ENCODE measurements at places on chromosomes 6 and 20. TPM values are rescaled to one million over a fixed set of nuclear protein-coding genes. Genes with fewer than 3 reads are reported as not detected.

GRCh38 chr6:47303342-47303741 is 6.4 kb downstream of the TNFRSF21 start:
- no peak for DNase-seq

DNA sequence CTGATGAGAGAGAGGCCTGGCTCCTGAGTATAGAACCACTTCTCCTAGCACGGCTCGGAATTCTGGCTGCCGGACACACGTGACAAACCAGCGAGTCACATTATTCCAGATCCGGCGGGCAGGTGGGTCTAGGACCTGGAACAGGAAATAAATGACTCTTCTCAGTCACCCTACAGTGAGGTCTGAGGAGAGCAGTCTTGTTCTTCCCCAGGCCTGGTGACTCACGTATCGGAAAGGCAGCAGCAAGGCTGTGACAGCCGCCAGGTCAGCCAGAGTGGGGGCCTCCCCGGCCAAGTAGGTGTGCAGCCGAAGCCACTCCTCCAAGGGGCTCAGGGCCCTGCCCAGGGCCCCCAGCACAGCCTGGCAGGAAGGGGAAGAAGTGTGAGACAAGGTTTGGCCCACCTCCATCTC is 2.8 kb downstream of the VARS1 start:
- DNase-seq = no peak

The SIRPD gene
- not detected for total RNA-seq

DNA sequence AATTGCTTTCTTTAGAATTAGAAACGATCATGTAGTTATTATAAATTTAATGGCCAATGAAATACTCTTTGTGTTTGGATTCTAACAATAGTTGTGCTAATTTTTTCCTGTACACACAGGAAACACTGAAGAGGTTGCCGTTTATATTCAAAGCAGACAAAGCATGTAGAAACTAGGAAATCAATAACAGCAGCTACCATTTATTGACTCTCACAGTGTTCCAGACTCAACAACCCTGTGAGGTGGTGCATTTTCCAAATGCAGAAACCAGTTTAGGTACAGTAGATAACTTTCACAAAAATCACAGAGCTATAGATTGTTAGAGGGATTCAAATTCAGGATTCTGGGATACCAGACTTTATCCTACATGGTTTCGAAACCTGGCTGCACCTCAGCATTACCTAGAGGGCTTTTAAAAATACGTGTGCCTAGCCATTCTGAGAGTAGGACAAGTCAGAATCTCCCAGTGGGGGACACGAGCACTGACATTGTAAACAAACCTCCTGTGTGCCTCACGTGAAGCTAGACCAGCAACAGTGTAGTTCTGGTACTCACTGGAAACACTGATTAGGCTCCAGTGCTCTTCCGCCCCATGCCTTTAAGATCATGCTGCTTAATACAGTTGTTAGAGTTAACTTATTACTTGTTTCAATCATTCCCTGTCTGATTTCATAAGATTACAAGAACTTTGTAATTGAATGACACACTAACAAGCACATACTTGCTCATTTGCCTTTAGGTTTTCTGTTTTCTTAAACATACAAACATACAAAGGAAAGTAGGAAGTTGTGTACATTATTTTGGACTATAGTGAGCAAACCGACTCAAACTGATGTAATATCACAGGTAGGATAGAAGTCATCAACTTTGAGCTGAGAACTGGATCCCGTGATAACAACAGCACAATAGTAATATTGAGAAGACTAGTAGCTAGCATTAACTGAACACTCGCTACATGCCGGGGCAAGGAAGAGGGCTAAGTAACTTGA is 65.8 kb downstream of the MAP3K4 start:
- no peak for DNase-seq

GRCh38 chr6:155436981-155437749 is 18.5 kb downstream of the NOX3 start:
- no peak for DNase-seq

The MATN4 gene
- total RNA-seq = not detected

- DNase-seq = no peak
These were observed 3.7 kb downstream of the NAA20 start for GRCh38 chr20:20020908-20021307.

The ROS1 gene
- total RNA-seq = under 0.01 TPM

GRCh38 chr6:45609141-45609638 is 231.5 kb upstream of the SUPT3H start:
- DNase-seq = peak; percentile 74

- DNase-seq = no peak
These were observed 29.5 kb downstream of the LYRM4 start for GRCh38 chr6:5231289-5231688.

The LY86 gene
- 1.2 TPM for total RNA-seq

The PPP1R3G gene
- total RNA-seq = 7.8 TPM

The MYO6 gene
- total RNA-seq = 12.2 TPM

- DNase-seq = no peak
These were observed 1316.0 kb upstream of the GJE1 start for GRCh38 chr6:140816681-140817080.

All from esophagus muscularis mucosa (tissue), 4 donors.